ENCODE measurements at places on chromosomes 11 and 22.

- no peak for DNase-seq
Measured at GRCh38 chr11:94851864-94852636, 83.9 kb downstream of the AMOTL1 start.

- DNase-seq = no peak
Measured at GRCh38 chr11:6632116-6633073, 13.2 kb upstream of the TPP1 start.

DNA sequence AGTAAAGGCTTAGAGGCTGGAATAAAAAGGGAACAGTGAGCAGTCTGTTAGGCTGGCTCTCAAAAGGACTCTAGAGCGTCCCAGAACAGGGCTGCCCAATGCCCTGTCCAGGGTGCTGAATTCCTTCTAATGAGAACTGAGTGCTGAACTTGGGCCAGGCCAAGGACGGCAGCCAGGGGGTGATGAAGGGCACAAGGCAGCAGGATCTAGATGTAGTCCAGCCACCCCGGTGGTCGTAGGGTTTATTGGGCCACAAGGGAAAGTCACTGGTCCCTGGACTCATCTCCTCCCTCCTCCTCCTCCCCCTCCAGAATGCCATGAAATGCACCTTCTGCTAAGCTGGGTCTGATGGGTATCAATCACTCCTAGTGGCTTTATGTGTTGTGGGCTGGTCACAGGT is 19.2 kb downstream of the NPTXR start:
- peak; percentile 81 for DNase-seq

- DNase-seq = peak; percentile 33
Measured at GRCh38 chr22:38754751-38755154, 1.0 kb downstream of the SUN2 start.

GRCh38 chr11:13224324-13224723 is 53.3 kb upstream of the BMAL1 start:
- no peak for DNase-seq

DNA sequence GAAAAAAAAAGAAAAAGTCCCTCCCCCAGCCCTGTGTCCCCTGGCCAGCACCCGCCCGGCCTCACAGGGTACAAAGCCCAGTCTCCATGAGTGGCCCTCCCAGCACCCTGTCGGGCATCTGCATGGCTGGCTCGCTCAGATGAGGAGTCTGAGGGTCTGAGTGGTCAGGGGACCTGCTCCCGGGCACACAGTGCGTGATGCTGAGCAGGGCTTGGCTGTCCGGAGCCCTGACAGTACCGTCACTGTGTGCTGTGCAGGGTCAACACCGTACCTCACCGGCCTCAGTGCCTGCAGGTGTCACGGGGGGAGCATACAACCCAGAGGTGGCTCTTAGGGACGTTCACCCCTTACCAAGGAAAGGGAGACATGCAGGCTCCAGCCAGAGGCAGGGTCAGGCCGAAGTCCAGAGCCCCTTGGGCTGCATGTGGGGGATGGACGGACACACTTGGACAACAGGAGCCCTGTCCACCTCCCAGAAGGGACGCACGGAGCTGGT is 3.6 kb upstream of the PLXNB2 start:
- DNase-seq = no peak

- DNase-seq = no peak
Measured at GRCh38 chr22:50009765-50010675, 2.5 kb downstream of the IL17REL start.

- DNase-seq = no peak
Measured at GRCh38 chr22:42962295-42963230, 52.4 kb downstream of the PACSIN2 start.

DNA sequence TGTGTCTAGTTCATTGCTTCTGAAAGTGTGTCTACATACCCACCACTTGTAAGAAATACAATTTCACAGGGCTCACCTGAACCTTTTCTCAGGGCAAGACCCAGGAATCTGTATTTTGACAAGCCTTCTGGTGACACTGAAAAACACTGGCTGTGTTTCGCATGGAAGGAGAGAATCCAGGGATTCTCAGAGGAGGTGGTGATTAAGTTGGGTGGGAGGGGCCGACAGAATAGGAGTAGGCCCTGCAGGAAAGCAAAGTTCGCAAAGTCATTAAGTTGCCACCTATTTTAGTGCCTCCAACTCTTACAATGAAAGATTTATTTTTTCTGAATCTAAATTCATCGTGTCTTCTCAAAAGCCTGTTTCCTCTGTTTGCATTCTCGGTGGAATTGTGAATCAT is 186.8 kb downstream of the FAT3 start:
- DNase-seq = no peak

GRCh38 chr11:35272391-35272902 is 133.5 kb downstream of the CD44 start:
- no peak for DNase-seq

- DNase-seq = no peak
Measured at GRCh38 chr11:26045082-26045481, 286.8 kb upstream of the ANO3 start.

DNA sequence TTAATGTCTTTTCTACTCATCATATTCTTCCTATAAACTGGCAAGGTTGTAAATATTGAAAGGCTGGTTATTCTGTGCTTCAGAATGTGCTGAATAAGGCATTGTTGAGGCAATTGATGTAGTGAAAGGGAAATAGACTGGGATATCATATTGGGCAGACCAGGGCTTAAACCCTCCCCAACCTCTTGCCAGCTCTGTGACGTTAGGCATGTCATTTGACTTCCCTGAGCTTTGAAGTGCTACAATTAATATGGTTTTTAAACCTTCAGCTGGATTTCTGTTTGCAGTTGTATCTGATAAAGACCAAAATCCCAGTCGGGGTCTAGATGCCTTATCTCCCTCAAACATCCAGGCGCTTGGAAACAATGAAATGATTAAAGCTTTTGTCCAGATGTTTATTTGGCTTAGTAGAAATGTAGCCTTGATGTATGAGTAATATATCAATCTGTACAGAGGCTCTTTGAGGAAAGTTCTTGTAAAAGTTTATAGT is 208.1 kb downstream of the DBX1 start:
- no peak for DNase-seq

DNA sequence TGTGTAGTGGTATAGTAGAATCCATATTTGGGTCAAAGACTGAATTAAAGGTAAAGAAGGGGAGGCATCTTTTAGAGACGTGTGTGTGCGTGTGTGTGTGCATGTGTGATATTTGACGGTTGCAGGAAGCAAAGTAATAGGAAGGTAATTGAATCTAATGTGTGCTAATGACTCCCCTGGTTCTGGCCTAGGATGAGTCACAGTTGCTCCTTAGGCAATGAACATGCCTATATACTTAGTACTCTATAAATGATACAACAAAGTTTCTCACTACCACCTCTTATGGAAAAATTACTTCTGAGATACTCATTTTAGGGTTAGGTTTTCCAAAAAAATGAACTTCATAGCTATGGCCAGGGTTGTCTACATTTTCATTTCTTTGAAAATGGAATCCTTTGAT is 409.6 kb downstream of the GUCY1A2 start:
- DNase-seq = peak; percentile 22

GRCh38 chr11:62882431-62882749 is 1.7 kb downstream of the SLC3A2 start:
- no peak for DNase-seq

GRCh38 chr11:14237444-14237961 is 121.5 kb downstream of the RRAS2 start:
- DNase-seq = no peak

DNA sequence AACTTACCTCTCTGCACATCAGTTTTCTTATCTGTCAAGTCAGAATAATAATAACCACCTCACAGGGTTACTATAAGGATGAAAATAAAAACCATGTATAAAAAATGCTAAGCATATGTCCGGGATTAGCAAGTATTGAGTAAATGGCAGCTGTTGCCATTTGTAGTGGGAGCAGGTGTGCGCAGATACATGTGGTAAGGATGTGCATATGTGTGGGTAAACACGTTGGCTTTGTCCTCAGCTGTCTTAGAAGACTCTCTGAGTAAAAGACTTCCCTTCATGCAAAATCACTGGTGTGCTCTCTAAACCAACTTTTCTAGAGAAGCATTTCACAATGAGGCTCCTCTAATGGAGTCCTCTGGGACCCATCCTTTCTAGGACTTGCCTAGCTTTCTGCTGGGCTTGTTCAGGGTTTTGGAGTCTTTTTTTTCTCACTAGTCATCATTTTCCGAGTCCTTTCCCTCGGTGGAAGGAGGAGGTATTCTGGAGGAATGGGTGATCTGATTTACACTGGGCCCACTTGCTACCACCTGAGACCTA is 62.4 kb downstream of the NELL1 start:
- DNase-seq = no peak

GRCh38 chr11:45182902-45183301 is 36.5 kb downstream of the PRDM11 start:
- peak; percentile 23 for DNase-seq

DNA sequence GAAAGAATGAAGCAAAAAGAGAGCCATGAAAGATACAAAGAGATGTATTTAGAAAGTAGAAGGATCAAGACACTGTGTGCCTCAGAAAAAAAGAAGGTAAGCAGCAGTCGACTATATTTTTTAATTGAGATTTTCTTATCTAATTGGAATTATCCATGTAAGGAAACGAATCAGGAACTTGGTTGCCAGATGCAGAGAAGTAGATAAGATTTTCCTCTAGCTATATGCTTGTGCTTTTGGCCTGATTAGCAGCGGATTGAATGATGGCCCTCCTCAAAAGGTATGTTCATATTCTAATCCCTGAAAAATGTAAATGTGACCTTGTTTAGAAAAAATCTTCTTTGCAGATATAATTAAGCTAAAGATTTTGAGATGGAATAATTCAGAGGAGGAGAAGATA is 43.9 kb upstream of the CARD18 start:
- no peak for DNase-seq

GRCh38 chr11:131677828-131678470 is 307.5 kb downstream of the NTM start:
- DNase-seq = no peak

GRCh38 chr11:99069856-99070444 is 49.2 kb downstream of the CNTN5 start:
- DNase-seq = peak; percentile 23

DNA sequence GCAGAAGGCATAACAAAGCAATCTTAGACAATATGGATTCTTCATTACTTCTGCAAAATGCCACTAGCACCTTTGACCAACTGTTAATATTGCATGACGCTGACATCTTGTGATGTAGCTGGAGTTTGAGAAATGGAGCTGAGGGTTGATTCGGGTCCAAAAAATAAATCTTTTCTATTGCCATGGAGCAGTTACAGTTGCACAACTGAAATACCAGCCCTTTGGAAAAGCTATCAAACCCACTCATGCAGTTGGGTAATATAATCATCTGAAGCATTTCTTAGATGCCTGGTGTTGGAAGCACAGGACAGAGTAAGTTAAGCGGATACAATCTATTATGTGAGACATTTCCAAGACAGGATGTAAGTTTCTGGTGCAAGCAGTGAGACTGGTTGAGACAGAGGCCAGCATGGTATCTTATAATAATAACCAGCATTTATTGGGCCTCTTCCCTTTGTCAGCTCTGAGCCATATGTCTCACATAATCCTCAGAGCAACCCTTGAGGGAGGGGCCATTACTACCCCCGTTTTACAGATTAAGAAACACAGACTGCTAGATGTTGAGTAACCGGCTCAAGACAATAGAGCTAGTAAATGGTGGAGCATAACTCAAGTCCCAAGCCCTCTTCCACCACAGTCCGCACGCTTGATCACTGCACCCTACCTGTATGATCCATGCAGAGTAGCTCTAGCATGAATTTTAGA is 74.9 kb upstream of the CAPRIN1 start:
- DNase-seq = peak; percentile 12

GRCh38 chr11:111172321-111172862 is 73.1 kb upstream of the POU2AF2 start:
- no peak for DNase-seq

GRCh38 chr22:49100316-49100715 is 727.4 kb downstream of the BRD1 start:
- no peak for DNase-seq

DNA sequence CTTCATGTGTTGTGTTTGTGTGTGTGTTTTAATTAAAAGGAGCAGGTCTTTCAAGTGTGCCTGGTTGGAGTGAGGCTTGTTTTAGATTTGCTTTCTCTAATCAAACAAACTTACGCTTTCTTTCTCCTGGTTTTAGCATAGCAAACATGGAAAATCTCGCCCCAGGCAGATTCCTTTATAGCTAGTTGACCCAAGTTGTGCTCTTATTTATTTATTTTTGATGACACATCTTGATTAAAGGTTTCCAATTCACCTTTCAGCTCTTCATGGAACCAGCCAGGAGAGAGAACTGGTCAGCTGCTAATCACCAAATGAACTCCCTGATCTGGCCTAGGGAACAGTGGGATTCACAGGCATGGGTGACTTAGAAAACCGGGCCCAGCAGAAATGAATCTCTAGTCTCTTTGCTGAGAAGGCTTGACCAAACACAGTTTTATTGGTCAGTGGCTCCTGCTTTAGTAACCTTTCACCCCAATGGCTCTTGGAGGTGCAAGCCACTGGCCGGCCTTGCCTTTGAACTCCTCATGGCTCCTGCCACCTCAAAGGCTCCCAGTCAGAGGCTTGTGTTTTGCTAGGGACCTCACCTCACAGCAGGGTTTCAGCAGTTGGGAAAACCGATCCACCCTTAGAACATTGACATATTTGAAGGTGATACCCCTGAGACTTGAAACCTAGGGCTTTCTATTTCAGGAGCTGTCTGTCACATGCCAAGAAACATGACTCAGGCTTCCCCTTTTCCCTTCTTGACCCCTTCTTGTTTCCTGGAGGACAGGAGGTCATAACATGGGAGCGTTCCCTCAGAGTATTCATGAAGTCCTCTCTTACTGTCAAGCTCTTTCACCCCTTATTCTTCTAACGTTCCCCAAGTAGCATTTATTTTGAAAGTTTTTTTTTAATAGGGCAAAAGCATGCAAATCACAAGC is 48.8 kb downstream of the EXT2 start:
- no peak for DNase-seq

DNA sequence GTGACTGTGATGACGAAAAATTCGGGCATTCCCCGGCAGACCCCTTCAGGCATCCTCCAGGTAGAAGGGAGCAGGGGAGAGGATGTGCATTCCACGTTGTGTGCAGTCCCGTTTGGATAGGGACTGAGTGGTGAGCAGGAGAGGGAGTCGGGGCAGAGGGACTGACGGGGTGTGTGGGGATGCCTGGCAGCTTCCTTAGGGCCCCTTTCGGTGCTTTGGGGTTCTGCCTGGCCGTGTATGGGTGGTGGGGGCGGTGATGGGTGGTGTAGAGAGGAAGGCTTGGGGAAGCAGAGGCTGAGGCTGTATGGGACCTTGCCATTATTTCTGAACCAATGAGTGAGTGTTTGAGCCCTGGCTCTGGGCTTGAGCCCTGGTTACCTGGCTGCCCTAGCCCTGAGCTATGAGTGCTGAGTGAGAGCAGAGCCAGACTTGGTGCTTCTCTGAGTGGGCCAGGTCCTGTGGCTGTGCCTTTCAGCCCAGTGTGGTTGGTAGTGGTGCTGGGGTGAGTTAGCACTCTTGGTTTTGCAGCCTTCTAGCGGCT is 914 bp downstream of the INPPL1 start:
- no peak for DNase-seq

- DNase-seq = peak; percentile 77
Measured at GRCh38 chr11:57248780-57249383, 11.8 kb upstream of the APLNR start.

GRCh38 chr11:120556797-120557196 is 45.2 kb downstream of the GRIK4 start:
- no peak for DNase-seq

- peak; percentile 45 for DNase-seq
Measured at GRCh38 chr11:820655-821511, 2.2 kb downstream of the PNPLA2 start.

Measured in fibroblast of skin of scalp (primary cell).